NCI-H510A treated with DMSO at 0.1 percent for 48 hours (cell line): ENCODE measurements at places on chromosomes 1 and 21.
A peak's percentile ranks its signal among the peaks of the same experiment; 100 is the strongest.

- no peak for DNase-seq
These were observed 392 bp downstream of the GSTM2 start for GRCh38 chr1:109668123-109668775.

DNA sequence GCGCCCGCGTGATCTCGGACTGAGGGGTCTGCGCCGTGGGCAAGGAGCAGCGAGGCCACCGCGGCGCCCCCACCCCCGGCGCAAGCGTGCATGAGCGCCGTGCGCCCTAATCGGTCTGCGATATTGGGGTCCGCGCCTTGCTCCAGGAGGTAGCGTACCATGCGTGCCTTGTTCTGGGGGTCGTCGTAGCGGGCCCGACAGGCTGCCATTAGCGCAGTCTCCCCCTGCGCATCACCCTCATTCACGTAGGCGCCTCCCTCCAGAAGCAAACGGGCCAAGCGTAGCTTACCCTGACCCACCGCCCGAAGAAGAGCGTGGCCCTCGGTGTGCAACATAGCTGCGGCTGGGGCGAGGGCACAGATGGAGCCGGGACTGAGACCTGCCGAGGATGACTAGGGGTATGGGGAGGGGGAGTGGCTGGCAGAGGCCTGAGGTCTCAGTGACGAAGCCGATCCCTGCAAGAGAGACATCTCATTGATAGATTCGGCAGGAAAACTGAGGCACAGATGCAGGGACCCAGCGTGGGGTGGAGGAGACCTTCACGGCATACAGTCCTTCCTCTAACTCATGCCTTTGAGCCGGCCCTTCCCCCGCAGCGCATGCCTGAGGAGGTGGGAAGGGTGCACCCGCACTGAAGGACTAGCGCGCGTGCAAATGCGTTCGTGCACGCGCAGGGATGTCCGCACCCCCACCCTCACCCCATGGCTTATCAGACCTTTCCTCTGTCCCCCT is 2.8 kb downstream of the ANKRD34A start:
- no peak for DNase-seq

GRCh38 chr1:114075105-114075504 is 78.6 kb downstream of the SYT6 start:
- peak; percentile 9 for DNase-seq

- peak; percentile 78 for DNase-seq
These were observed 87.5 kb upstream of the RHOU start for GRCh38 chr1:228647523-228648444.

DNA sequence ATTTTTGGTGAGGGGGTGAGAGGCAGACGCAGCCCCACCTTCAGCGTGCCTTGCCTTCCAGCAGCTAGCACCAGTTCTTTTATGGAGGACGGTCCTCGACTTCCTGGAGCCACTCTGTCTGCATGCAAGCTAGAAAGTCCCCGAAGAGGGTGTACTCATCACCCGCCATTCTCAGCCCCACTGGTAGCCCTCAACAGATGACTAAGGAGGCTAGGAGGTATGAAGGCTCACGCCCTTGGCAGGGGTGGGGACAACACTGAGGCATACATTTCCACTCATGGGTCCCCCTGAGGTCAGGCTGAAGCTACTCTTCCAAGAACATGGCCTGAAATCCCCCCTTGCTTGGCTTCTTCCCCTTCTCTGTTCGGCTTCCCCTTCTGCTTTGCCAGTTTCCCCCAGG is 8.9 kb upstream of the PTPRF start:
- no peak for DNase-seq

DNA sequence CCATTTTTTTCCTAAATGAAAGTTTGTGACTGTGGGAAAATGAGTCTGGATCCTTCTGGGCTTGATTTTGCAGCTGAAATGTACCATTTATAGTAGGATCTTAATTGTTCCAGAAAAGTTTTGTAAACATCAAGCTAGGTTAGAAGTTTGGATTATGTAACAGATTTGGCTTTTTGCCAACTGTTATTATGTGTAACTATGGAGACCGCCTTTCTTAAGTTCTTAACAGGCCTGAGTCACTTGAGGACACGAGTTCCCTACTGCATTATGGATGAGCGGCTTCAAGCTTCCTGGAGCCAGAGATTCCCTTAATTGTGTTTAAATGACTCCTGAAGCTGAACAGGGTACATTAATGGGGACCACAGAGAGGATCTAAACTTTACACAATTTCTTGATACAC is 22.2 kb downstream of the SLC25A33 start:
- DNase-seq = peak; percentile 99
